ENCODE measurements at places on chromosomes 11 and 22. TPM values are rescaled to one million over a fixed set of nuclear protein-coding genes. Genes with fewer than 3 reads are reported as not detected.

GRCh38 chr11:119361056-119361787 lies 14.7 kb upstream of the MFRP start:
- DNase-seq, result peak; percentile 97

DNA sequence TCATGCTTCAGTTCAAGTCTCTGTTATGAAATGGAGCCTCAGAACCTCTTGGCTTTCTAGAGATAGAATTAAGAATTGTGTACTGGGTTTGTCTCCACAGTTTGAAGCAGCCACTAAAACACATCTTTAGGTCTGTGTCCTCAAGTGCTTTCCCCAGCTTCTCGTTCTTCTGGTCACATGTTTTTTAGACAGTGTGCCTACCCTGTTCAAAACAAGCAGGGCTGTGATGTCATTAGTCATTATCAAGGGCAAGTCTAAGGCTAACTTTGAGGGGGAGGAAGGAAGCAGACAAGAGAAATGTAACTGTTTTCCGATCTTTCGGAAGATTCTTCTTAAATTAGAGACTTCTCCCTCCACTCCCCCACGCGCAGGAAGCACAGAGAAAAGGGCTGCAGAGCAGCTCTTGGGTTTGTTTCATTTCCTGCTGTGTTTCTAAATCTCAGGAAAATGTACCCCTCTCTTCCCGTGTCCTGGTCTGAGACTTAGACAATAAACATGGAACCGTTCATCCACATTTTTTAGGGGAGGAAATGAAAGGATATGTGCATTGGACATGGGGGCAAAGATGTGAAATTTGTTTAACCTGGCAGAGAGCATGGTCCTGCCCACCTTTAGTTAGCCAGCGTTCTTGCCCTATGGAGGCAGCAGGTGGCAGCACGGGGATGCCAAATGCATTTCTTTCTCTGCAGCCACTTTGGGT lies 3.1 kb downstream of the AKIP1 start:
- peak; percentile 41 for DNase-seq

Gene NUMA1
- 202 TPM for total RNA-seq

DNA sequence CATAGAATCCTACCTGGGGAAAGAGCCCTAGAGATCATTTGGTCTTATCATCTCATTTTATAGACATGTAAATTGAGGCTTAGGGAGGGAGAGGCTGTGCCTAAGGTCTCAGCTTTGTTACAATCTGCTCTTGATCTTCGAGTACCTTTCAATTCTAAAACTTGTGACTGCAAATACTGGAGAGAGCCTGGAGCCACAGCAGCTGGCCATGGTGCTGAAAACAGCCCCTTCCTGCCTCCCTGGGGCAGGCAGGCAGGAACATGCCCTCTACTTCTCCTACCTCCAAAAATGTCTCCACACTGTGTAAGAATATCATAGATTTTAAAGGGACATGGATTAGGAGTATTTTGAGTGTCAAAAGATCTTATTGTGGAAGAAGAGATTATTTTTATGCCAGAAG lies 52.2 kb downstream of the C22orf42 start:
- DNase-seq, result peak; percentile 36

DNA sequence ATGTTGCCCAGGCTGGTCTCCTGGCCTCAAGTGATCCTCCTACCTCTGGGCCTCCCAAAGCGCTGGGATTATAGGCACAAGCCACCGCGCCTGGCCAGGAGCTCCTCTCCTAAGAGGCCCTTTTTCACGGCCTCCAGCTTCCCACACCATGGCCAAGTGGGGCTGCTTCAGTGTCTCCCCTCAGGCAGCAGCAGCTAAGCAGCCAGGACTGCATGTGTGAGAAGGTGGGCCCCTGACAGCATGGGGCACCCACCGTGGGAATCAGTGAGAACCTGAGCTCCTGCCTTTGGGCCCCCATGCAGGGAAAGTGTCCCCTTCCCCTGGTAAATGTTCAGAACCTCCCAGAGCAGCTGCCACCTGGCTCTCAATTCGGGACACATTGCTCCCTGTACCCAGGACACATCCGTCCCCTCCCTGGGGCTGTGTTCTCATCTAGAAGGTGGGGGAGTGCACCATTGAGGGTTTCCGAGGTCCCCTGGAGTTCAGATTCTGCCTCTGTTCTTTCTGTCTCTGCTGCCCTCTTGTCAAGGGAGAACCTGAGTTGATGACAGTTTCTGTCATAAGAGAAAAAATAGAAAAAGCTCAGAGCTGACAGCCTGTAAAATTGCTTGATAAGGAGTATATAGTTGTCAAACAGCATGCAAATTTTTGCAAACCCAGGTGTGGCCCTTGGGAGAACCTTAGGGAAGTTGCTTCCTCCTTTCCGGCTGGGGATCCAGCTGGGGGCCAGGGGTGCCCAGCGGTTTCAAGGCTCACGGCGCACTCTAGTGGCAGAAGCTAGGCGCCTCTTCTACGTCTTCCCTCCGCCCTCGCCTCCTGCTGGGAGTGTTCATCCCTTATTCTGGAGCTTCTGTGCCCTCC lies 29.7 kb downstream of the FAM83F start:
- peak; percentile 67 for DNase-seq

DNA sequence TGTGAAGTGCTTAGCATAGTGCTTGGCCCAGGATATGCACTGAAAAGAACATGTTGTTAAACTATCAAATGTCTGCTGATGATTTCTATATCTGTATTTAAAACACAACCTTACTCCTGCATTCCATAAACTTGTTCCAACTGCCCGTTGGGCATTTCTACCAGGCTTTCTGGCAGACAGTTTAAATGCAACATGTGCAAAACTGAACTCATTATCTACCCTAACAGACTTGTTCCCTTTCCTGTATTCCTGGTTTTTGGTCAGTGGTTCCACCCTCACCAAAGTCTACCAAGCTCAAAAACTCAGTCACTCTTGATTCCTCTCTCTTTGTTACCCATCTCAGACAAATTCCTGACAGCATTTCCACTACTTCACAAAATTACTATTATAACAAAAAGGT lies 6.5 kb upstream of the RAB38 start:
- peak; percentile 34 for DNase-seq

Gene CPT1B
- total RNA-seq, result 13.1 TPM

DNA sequence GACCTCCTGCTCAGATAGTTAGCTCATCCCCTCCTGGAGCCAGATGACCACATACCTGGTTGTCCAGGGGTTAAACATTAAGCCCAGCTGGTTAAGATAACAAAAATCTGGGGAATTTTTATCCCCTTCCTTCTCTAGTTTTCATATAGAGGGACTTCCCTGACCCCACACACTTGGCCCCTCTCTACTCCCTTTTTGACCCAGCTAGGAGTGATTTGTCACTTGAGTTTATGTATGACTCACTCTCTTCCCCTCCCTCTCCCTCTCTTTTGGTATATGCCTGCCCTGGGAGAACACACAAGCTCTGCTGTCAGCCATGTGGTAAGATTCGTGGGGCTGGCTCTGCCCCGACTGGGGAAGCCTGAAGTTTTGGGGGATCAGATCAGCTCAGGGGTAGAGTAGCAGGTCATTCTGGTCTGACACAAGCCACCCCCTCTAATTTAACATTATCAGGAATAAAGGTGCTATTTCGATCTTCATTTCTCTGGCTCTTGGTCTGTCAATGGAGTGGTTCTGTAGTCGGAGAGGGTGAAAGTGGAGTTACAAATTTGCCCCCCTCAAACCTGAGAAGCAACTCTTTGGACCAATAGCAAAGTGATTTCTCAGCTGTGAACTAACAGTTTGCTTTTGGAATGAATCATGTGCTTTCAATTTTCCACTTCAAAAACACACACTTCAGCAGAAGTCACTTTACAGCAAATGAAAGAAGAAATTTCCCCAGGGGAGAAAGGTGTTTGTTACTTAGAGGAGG lies 415.3 kb upstream of the CADM1 start:
- no peak for DNase-seq

Gene MMP1
- total RNA-seq, result 6.5 TPM

- no peak for DNase-seq
These were observed 18.0 kb upstream of the UBASH3B start for GRCh38 chr11:122637541-122637940.

Measured in PC-3 (cell line).